ENCODE measurements at places on chromosomes 6 and 20.
A peak's percentile ranks its signal among the peaks of the same experiment; 100 is the strongest.

DNA sequence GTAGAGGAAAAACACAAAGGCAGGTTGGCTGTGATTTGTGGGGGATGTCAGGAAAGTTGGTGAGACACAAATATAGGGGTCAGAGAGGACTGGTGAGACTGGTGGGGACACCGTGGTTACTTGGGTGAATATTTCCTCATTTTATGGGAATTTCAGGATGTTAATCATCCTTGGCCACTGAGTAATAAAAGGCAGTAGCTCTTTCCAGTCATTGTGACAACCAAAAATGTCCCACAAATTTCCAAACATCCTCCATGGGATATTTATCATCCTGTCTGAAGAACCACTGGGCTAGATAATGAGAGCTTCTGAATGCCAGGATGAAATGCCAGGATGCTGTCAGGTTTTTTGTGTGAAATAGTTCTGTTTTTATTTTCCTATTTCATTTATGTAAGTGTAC, 374.1 kb downstream of the CD109 start:
- no peak overlapping the region for H3K4me3 ChIP-seq
- H3K36me3 ChIP-seq = no peaks in the 10 kb centered on the region
- H3K4me1 ChIP-seq = peaks cover 15% of the 10 kb centered on the region
- H3K27ac ChIP-seq = peak overlapping the region; percentile 88
- peak; percentile 43 for DNase-seq
- H3K27me3 ChIP-seq = no peaks in the 10 kb centered on the region

GRCh38 chr6:160000280-160000704, 31.4 kb downstream of the IGF2R start:
- no peak overlapping the region for H3K4me3 ChIP-seq
- H3K4me1 ChIP-seq = peaks cover 12% of the 10 kb centered on the region
- peaks cover 22% of the 10 kb centered on the region for H3K36me3 ChIP-seq
- DNase-seq = no peak

- peak; percentile 45 for DNase-seq
- no peaks in the 10 kb centered on the region for H3K36me3 ChIP-seq
- H3K4me1 ChIP-seq = peaks cover 5% of the 10 kb centered on the region
- H3K27ac ChIP-seq = peak overlapping the region; percentile 25
- H3K4me3 ChIP-seq = no peak overlapping the region
These were observed 74.0 kb downstream of the ZBTB2 start for GRCh38 chr6:151317103-151317994.

GRCh38 chr20:51380401-51381385, 161.8 kb downstream of the NFATC2 start:
- H3K27ac ChIP-seq = no peak overlapping the region
- no peaks in the 10 kb centered on the region for H3K27me3 ChIP-seq
- DNase-seq = no peak
- H3K4me3 ChIP-seq = no peak overlapping the region
- H3K4me1 ChIP-seq = peaks cover 15% of the 10 kb centered on the region
- no peaks in the 10 kb centered on the region for H3K36me3 ChIP-seq

DNA sequence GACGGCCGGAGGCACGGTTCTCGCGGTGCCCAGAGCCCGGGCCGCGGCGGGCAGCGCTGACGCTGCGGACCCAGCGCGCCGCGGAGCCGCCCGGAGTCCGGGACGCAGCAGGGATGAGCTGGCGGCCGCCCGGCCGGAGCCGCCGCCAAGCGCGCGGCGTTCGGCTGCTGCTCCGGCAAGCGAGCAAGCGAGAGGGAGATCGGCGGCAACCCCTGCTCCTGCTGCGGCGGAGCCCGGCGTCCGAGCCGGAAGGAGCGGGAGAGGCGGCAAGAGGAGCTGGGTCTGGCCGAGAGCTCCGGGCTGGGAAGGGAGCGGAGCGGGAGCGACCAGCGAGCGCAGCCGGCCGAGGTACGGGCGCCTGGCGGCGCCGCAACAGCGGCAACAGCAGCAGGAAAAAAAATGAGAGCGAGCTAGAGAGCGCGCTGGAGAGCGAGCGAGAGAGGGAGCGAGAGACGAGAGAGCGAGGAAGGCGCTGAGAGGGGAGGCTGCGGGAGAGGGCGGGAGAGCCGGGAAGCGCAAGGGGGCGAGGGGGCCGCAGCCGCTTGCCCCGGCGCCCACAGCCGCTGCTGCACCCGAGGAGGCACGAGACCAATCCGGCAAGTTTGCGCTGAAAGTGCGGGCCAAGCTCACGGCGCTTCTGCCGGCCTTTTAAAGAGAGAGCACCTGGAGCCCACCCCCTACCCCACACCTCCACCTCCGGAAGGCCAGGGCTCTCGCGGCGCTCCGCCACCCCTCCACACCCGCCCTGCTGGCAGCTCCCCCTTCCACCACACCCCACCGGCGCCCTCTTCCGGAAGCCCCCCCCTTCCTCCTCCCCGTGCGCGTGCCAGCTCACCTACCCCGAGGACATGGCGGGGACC, 496 bp downstream of the GRM4 start:
- H3K27me3 ChIP-seq = peaks cover 86% of the 10 kb centered on the region
- H3K4me3 ChIP-seq = peak overlapping the region; percentile 14
- peak; percentile 68 for DNase-seq
- no peaks in the 10 kb centered on the region for H3K36me3 ChIP-seq

DNA sequence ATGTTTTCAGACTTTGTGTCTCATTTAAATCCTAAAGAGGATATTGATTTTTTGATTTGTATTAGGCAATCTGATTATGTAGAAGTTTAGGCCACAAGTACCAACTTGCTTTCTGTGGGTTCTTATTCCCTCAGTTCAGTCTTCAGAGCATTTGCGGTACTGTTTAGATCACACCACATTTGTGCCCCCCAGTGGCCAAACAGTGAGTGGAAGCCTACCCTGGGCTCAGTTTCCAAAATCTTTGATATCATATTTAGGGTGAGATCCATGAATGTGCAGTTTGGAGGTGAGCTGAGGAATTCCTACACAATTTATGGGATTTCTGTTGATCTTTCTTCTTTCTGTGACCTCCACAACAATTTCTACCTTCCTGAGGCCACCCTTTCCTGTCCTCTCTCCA, 92.3 kb upstream of the FUT9 start:
- H3K27ac ChIP-seq = no peak overlapping the region
- no peak overlapping the region for H3K4me3 ChIP-seq
- DNase-seq = peak; percentile 1
- no peaks in the 10 kb centered on the region for H3K36me3 ChIP-seq
- no peaks in the 10 kb centered on the region for H3K27me3 ChIP-seq

GRCh38 chr6:130676077-130676772, 151.0 kb upstream of the SMLR1 start:
- no peaks in the 10 kb centered on the region for H3K27me3 ChIP-seq
- H3K4me1 ChIP-seq = peaks cover 13% of the 10 kb centered on the region
- no peaks in the 10 kb centered on the region for H3K36me3 ChIP-seq
- peak; percentile 92 for DNase-seq
- H3K4me3 ChIP-seq = no peak overlapping the region

DNA sequence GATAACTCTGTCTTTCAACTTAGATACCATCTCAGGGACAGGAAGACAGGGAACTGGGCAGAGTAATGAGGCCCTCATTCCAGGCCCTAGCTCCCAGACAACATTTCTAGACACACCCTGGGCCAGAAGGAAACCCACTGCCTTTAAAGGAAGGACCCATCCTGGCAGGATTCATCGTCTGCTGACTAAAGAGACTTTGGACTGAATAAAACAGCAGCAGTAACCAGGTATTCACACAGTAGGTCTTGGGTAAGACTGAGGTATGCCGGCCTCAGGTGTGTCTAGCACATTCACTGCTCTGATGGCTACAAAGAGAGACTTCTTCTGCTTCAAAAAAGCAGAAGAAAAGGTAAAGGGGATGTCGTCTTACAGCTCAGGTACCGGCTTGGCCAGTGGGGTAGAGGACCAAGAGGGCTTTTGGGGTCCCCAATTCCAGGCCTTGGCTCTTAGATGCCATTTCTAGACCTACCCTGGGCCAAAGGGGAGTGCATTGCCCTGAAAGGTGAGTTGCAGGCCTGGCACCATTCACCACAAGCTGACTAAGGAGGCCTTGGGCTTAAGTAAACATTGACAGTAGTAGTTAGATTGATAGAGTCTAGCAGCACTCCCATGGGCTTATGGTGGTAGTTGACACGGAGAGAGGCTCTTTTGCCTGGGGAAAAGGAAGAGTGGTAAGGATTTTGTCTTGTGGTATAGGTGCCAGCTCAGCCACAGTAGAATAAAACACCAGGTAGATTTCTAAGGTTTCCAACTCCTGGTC, 13.4 kb downstream of the SNX14 start:
- no peak overlapping the region for H3K4me3 ChIP-seq
- no peaks in the 10 kb centered on the region for H3K27me3 ChIP-seq
- H3K27ac ChIP-seq = no peak overlapping the region
- no peak for DNase-seq

GRCh38 chr6:55617272-55617671, 38.3 kb upstream of the HMGCLL1 start:
- no peak overlapping the region for H3K4me3 ChIP-seq
- no peaks in the 10 kb centered on the region for H3K27me3 ChIP-seq
- H3K4me1 ChIP-seq = no peaks in the 10 kb centered on the region
- no peaks in the 10 kb centered on the region for H3K36me3 ChIP-seq
- H3K27ac ChIP-seq = no peak overlapping the region

- H3K27me3 ChIP-seq = no peaks in the 10 kb centered on the region
- H3K27ac ChIP-seq = no peak overlapping the region
- H3K4me1 ChIP-seq = no peaks in the 10 kb centered on the region
- no peaks in the 10 kb centered on the region for H3K36me3 ChIP-seq
- no peak overlapping the region for H3K4me3 ChIP-seq
These were observed 139.8 kb downstream of the KHDC1L start for GRCh38 chr6:73085443-73085871.

DNA sequence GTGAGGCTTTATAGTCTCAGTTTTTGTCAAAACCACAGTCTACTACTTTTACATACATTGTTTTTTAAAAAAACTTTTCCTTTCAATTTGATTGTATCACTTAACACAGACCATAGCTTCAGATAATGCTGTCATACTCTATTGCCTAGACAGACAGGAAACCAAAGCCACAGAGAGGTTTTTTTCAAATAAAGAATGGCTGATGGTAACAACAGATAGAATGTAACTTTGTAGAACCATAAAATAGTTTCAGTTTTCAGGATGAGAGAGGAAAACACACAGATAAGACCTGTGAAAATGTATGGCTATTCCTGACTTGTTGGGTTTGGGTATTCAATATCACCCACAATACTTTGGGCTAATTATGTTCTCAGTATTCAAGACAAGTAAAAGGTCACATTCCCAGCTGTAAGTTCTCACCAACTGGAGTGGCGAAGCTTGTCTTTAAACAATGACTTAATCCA, 94.0 kb downstream of the ADGRG6 start:
- no peaks in the 10 kb centered on the region for H3K27me3 ChIP-seq
- H3K4me3 ChIP-seq = no peak overlapping the region
- no peaks in the 10 kb centered on the region for H3K36me3 ChIP-seq
- no peaks in the 10 kb centered on the region for H3K4me1 ChIP-seq

DNA sequence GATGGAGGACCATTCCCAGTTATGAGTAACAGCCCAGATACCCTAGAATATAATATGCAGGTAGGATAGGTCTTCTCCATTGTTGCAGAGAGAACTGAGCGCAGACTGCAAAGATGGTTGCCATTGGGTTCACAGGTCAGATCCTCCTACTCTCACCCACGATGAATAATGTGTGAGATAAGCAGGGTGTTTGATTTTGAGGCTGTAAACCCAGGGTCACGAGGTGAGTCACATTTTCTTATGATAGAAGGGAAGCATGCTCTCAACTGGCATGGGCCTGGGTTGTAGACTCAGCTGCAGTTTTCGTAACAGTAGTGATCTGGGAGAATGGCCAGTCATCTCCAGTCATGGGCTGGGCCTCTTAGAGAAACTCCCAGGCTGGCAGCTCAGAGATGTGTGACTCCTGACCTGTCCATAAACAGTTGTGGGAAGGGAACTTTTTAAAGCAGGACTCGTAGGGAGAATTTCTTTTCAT, 74.2 kb downstream of the CD164 start:
- H3K4me3 ChIP-seq = no peak overlapping the region
- H3K27me3 ChIP-seq = no peaks in the 10 kb centered on the region
- no peaks in the 10 kb centered on the region for H3K36me3 ChIP-seq
- H3K27ac ChIP-seq = no peak overlapping the region

DNA sequence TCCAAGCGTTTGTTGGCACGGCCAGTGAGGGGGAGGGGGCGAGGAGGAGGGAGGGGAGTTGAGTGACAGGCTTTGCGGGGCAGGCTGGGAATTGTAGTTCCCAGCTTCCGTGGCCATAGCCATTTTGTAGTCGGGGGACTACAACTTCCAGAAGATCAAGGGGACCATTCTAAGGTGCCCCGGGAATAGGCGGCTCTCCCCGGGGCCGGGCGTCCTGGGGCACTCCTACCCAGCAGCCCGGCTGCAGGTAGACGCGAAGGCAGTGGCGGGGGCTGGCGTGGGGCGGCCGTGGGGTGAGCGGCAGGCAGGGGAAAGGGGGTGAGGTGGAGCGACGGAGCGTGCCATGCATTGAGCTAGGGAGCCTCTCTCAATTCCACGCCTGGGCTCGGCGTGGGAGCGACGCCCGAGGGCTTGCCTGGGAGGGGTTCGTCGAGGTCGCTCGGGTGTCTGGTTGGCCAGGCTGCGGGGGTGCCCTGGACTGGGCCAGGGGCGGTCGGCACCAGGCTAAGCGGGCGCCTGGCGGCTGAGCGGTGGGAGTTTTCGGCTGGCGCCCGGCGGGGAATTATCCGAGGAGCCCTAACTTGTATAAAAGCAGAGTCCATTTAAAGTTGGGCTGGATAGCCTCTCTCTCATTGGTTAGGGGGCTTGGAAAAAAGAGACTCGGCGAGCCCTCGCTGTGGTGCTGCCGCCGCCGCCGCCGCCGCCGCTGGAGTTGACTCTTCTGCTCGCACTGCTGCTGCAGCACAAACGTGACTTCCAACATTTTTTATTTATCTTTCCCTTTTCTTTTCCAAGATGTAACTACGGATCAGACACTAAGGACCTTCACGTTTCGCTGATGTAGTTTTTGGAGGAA, at the start of gene JARID2:
JARID2 (plus strand) TSS at position 709 of the 856 bp plus-strand sequence. CDS start 471 bp downstream, outside the sequence.
- no peaks in the 10 kb centered on the region for H3K27me3 ChIP-seq
- no peaks in the 10 kb centered on the region for H3K36me3 ChIP-seq
- peak; percentile 99 for DNase-seq
- H3K4me3 ChIP-seq = peak within 1 kb of the TSS; percentile 99
- peaks cover 13% of the 10 kb centered on the region for H3K4me1 ChIP-seq
- H3K27ac ChIP-seq = peak within 1 kb of the TSS; percentile 95

Data from muscle of leg (tissue), 16 donors.